ENCODE measurements at places on chromosomes 4 and X.

DNA sequence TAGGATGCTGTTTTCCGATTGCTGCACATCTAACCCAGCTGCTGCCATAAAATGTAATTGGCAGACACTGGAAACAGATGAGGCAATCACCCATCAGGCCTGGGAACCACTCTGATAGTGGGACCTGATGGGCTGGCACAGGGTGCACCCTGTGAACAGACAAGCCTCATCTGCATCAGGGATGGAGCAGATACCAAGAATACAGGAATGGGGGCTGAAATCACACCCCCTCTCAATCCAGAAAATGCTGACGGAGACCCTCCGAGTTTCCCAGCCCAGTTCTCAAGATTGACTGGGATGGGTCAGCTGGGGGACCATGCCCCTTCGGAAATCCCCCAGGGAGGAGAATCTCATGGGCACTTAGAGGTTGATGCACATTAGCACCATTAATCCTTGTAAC is 28.8 kb upstream of the PPP2R2C start:
- DNase-seq = no peak

- DNase-seq = no peak
These were observed 601 bp upstream of the FGFBP2 start for GRCh38 chr4:15963576-15963975.

DNA sequence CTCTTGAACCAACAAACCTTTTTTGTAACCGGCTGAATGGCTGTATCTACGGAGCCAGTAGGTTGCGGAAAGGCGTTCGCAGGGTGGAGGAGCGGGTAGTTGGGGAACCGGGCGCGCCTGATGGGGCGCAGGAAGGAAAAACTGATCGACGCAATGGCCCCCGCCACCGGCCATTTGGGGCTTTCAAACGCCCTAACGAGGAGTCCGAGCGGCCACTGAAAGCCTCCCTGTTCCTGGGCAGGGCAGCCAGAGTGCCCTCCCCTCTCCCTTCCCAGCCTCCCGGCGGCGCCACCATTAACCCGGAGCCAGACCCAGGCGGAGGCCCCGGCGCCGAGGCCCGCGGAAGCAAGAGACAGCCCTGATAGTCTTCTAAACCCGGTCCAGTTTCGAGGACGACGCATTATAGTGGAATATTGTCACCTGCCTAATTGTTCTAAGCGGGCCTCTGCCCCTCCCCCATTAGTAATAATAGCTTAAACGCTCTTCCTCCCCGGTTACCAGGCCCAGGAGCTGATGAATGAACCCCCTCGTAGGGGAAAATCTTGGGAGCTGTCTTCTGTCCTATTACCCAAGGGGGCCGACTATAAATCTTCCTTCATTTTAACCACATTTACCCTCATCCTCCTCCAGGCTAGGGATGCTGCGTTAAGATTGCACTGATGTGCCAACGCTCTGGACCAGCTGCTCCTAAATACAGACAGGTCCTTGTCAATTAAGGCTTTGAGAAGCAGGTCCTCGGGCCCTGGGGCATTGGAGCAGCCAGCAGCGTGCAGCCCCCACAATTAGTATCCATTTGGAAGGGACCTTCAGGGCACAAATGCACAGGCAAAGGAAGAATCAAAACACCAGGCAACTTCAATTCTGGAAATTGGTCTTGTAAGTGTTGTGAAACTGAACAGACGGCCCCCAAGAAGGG is 61.6 kb upstream of the TMEM33 start:
- DNase-seq = no peak

DNA sequence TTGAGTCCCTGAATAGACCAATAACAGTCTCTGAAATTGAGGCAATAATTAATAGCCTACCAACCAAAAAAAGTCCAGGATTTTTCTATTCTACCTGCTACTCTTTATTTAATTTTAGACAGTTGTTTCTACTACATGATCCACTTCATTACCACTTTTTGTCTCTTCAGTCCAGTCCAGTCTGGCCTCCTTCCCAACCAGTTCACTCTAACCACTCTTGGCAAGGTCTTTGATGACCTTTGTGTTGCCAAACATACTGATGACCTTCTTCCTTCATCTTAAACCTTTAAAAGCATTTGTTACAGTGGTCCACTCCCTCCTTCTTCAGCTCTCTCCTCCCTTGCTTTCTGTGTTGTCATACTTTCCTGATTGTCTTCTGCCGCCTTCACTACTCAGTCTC is 12.8 kb upstream of the UBQLN2 start:
- no peak for DNase-seq

GRCh38 chr4:20255823-20256222 is 4.1 kb downstream of the SLIT2 start:
- DNase-seq = peak; percentile 35

GRCh38 chr4:142366769-142367181 is 479.3 kb downstream of the INPP4B start:
- DNase-seq = no peak

DNA sequence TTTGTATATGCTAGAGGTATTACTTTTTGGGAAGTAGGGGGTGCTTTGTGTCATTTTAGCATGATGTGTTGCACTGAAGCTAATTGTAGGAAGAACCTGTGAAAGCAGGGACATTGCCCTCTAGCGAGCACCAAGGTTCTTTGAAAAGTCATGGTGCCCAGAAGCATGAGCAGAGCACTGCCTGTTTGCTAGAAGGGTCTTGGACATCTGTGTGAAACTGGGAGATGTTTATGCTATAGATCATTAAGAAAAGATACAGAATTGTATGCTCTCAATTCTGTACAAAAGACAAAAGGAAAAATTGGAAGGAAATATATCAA is 14.7 kb downstream of the GRPR start:
- DNase-seq = no peak

DNA sequence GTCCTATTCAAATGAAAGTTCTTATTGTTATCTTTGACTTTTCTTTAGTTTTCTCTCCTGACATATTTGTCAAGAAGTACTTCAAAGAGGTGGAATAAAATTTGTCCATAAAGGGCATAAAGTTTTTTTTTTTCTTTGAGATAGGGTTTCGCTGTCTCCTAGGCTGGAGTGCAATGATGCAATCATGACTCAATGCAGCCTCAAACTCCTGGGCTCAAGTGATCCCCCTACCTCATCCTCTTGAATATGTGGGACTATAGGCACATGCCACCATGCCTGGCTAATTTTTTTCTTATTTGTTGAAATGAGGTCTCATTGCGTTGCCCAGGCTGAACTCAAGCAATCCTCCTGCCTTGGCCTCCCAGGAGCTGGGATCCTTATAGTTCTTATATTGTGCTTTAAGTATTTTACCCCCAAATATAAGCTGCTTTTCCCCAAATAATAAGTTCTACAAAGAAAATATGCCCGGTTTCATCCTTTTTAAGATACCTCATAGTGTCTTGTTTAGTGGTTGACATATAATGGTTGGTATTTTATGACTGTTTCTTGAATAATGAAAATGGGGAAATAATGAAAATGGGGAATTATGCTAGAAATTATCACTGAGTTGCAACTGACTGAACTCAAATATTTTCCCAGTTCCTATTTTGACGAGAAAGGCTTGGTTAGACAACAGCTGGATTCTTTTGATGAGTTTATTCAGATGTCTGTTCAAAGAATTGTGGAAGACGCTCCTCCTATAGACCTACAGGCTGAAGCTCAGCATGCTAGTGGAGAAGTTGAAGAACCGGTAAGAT is 11.6 kb downstream of the POLR2B start:
- peak; percentile 22 for DNase-seq

GRCh38 chrX:118621081-118621759 is 106.2 kb upstream of the IL13RA1 start:
- peak; percentile 22 for DNase-seq
